ENCODE measurements at places on chromosomes 11 and 22. TPM values are rescaled to one million over a fixed set of nuclear protein-coding genes. Genes with fewer than 3 reads are reported as not detected.

- H3K4me3 ChIP-seq = peak overlapping the region; percentile 95
- H3K4me1 ChIP-seq = no peaks in the 10 kb centered on the region
- peaks cover 21% of the 10 kb centered on the region for H3K36me3 ChIP-seq
- DNase-seq = peak; percentile 90
- H3K27me3 ChIP-seq = no peaks in the 10 kb centered on the region
These were observed 714 bp downstream of the SDF2L1 start for GRCh38 chr22:21642584-21643448.

GRCh38 chr22:27210111-27210730 lies 552.8 kb downstream of the MIAT start:
- no peak overlapping the region for H3K27ac ChIP-seq
- DNase-seq = no peak
- no peaks in the 10 kb centered on the region for H3K36me3 ChIP-seq
- H3K27me3 ChIP-seq = peaks cover 12% of the 10 kb centered on the region
- no peaks in the 10 kb centered on the region for H3K4me1 ChIP-seq

DNA sequence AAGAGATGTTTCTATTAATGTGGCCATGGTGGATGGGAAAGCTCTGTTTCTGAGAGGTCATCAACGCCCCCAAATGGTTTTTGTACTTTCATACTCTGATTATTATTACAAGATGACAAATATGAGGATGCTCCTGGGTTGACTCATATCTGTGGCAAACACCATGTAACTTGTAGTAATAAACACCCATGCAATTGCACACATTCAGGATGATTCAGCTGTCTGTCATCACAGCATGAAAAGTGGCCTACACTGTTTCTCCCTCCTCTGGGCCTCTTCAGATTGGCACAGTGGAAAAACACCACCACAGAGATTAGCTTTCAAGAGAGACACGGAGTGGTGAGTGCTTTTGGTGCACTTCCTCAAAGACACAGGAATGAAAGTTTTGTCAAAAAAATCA lies 85.4 kb downstream of the MTNR1B start:
- H3K4me3 ChIP-seq = no peak overlapping the region
- no peaks in the 10 kb centered on the region for H3K27me3 ChIP-seq
- H3K36me3 ChIP-seq = no peaks in the 10 kb centered on the region
- no peak for DNase-seq

The SAA4 gene
- not detected for total RNA-seq

The CSTPP1 gene
- 57.3 TPM for total RNA-seq

The ZBTB3 gene
- total RNA-seq = 22.0 TPM

The MMP27 gene
- not detected for total RNA-seq

The FIBIN gene
- not detected for total RNA-seq
